ENCODE measurements at places on chromosomes 4 and X.

GRCh38 chrX:70264784-70265183, 3.4 kb upstream of the ARR3 start:
- no peak for DNase-seq

- no peak for DNase-seq
Observed at GRCh38 chr4:85722401-85722800, 247.5 kb downstream of the ARHGAP24 start.

- DNase-seq = no peak
Observed at GRCh38 chr4:4356106-4357041, 30.5 kb upstream of the NSG1 start.

GRCh38 chr4:123102897-123103471, 180.6 kb upstream of the NUDT6 start:
- DNase-seq = no peak

DNA sequence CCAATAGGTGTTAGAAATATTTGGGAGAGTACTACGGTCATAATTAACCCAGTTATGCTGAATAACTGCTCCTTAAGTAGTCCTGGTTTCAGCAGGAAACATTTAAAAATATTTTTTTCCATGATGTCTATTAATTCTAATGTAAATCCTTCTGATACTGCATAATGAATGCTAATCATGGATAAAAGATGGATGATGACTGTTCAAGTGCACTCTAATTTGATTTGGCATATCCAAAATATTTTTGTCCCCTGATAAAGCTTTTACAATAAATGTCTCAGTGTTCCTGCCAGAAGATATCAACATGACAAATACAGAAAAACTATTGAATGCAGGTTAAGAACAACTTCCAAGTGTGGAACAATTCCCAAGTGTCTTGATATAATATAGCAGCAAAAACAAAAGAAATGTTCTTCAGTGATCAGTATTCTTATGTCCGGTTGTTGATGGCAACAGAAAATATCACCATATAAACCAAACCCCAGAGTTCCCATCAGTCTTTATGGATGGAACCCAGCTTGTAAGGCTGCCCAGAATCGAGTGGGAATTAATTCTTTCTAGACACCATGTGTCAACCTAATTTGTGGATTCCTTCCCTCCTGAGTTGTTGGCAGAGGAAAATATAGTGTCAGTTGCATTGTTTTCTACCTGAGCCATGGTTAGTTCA, 205.4 kb upstream of the GK2 start:
- DNase-seq = no peak

DNA sequence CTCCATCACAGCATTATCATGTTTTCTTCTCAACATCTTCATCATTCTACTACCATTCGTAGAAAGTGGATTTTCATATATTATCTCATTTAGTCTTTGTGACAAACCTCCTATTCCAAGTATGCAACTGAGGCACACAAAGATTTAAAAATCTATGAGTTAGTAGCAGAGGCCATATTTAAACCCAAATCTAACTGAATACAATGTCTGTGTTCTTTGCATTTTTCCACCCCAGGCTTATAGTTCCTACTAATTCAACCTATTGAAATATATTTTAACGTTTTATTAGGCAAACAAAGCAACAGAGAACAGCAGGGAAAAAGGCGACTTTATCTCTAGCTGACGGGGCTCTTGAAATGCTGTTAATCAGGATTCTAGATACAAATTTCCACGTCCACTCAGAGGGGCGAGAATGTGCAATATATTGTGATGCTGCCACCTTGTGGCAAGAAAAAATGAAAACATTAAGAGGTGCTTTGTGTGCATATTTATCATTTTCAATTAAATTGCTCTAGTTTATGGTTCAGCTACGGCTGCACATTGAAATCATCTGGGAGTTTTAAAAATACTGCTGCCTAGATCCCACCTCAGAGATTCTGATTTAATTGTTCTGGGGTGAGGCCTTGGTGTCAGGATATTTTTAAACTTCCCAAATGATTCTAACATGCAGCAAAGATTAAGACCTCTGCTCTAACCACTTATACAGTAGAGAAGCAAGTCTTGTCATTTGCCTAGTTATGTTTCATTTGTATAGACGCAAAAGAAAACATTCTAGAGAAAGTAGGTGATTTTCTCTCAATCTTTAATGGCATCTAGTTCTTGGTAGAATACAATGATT, 315.9 kb downstream of the MAPK10 start:
- DNase-seq = no peak

DNA sequence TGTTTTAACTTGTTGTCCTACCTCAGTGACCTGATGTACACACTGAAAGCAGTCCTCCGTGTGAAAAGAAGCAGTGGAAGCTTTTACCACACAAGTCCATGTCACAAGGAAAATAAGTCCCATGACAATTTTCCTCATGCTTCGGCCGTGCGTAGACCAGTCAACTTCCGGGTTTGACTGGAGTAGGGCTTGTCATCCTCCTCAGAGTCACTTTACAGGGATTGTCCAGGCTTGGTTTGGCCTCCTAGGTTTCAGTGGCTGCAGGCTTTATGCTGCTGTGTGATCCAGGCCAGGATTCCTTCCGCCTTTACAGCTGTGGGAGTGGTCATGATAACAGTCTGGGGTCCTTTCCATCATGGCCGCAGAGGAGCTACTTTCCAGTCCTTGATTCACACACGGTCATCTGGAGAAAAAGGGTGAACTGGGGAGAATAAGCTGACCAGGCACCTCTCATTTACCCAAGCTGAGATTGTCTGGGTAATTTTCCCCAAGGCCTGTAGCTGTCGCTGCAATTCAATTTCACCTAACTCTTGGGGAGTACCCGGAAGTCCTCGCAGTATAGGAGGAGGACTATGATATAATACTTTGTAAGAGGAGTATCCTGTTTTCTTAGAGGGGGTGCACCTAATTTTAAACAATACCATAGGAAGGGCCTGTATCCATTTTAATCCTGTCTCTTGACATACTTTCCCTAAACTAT, 206.1 kb upstream of the KLF8 start:
- no peak for DNase-seq
